MG63 (cell line): ENCODE measurements at places on chromosomes 5 and 9. TPM values are rescaled to one million over a fixed set of nuclear protein-coding genes. Genes with fewer than 3 reads are reported as not detected.

ADCY2 gene
- not detected in 2 replicates for total RNA-seq

IL5 gene
- not detected in 2 replicates for total RNA-seq

CCL28 gene
- 0.12 and 2.1 TPM in 2 replicates for total RNA-seq

- peak; percentile 19 for DNase-seq
Observed at GRCh38 chr5:33649549-33650482, 209.1 kb downstream of the TARS1 start.

GRCh38 chr5:132261881-132262845 lies 4.7 kb downstream of the PDLIM4 start:
- DNase-seq: no peak

DNA sequence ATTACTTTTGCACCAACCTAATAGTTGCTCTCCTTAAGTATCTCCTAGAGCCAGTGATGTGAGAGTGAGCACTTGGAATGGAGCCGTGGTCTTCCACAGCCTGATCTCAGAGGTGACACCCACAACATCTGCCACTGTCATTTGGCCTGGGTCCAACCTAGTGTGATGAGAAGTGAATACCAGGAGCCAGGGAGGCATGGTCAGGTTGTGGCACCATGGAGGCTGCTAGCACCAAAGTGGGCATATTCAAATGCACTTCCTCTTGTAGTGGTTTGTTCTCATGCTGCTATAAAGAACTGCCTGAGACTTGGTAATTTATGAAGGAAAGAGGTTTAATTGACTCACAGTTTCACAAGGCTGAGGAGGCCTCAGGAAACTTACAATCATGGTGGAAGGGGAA lies 22.6 kb upstream of the CEP72 start:
- DNase-seq: no peak

DNA sequence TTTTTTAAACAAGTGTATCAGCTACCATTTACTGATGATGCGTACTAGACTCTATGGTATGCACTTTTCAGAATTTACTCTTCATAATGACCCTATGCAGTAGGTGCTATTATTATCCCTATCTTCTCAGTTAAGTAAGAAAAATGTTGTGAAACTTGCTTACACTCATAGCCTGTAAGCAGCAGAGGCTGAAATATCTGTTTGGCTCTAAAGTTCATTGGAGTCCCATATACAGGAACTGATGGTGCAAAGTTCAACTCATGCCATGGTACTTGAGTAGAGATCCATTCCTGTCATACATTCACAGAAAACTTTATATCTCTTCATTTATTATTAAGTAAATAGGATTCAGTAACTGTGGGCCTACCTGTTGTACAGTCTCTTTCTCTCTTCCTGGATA lies 41.4 kb upstream of the CCDC112 start:
- no peak for DNase-seq

IFNB1 gene
- 0.81 and 4.1 TPM in 2 replicates for total RNA-seq

DNA sequence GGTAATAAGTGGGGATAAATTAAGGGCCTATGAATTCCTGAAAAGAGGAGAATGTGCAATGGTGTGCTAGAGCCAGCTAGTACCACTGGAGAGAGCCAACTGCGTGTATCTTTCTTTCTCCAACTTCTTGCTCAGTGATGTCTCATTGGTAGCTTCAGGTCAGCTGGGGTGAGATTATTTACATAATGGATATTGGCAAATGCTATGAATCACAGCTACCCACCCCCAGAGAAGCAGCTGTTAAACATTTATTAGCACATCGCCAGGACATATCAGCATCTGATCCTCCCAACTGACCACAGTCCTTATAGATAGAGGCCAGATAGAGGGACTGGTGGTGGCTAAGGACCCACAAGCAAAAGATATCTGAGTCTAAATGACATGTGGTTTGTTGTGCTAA lies 421.3 kb downstream of the ACTL7B start:
- no peak for DNase-seq

GRCh38 chr5:132777209-132778069 lies at the start of gene SEPTIN8:
TSS of gene SEPTIN8 (minus strand) at chr5:132777239. CDS start at chr5:132777137, 102 bp downstream.
- peak; percentile 70 for DNase-seq

GRCh38 chr9:133234577-133235322 lies 25.7 kb upstream of the OBP2B start:
- no peak for DNase-seq

IER5L gene
- 15.7 and 21.7 TPM in 2 replicates for total RNA-seq

GRCh38 chr5:38766151-38766550 lies 79.7 kb upstream of the OSMR start:
- DNase-seq: no peak

GRCh38 chr5:90408571-90409317 lies 812 bp downstream of the CETN3 start:
- DNase-seq: peak; percentile 9

HSPB3 gene
- total RNA-seq: 2.3 and 6.5 TPM in 2 replicates

GRCh38 chr9:125633116-125633745 lies 73.8 kb downstream of the MAPKAP1 start:
- DNase-seq: peak; percentile 13

TAS2R1 gene
- total RNA-seq: 0.64 TPM in 1 of 2 replicates, not detected in the other

DNA sequence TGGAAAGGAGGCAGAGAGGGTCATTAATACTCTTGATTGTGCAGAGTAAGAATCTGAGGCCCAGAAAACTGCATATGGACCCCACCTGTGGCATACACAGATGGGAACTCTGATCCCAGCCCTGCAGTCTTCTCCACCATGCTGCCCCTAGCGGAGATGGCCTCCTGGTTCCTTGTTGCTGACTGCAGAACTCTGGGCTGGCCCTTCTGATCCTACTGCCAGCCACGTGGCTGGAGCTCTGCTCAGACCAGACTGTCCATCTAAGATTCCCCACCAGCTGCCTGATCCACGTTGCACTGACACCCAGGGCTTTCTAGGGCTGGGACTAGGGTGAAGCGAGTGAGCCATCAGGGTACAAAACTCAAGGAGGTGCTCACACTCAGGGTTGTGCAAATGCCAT lies 245.7 kb upstream of the NR4A3 start:
- no peak for DNase-seq

DNA sequence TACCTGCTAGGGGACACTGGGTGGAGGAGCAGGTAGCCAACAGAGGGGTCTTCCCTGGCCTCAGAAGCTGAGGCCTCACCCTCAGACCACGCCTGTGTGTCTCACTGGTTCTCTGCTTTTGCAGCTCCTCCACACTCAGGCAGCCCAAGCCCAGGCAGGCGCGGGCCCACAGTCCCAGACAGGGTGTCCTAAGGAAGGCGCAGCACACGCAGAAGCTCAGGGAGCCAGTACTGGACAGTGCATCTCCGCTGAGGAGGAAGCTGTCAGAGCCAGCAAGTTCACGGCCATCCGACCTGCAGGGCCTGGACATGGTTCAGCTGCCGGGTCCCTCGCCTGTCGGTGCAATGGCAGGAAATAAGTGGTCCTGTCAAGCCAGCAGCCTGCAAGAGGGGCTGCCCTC lies 25.3 kb downstream of the CFAP90 start:
- no peak for DNase-seq

DNA sequence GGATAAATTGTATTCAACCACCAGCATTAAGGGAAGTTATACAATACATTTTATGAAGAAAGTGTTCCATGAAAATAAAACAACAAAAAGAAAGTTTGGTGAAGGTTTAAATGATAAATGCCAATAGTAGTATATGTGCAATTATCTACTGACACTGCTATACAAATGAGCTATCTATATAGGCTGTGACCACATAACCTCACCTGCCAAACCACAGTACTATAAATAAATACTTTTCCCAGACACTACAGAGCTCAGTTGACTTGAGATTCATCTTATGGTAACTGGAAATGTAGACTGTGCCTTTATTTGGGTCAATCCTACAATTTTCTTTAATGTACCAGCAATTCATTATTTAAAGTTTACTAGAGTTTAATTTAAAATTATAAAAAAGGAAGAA lies 81.0 kb upstream of the CCDC152 start:
- no peak for DNase-seq

DNA sequence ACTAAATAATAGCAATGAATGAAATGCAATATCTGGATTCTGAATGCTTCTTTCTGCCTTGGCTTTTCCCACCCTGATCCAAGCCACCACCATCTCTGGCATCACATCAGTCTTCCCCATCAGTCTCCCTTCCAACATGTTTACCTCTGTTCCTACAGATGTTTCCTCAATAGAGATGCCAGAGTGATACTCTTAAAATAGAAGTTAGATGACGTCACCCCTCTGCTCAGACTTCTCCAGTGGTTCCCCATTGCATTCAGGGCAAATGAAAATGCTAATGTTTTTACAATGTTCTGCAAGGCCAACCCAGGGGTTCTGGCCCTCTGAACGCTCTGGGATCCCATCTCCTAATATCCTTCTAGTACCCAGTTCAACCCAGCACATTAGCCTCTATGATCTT lies 305.8 kb downstream of the TRIM32 start:
- no peak for DNase-seq

LIX1 gene
- not detected in 2 replicates for total RNA-seq

TOR4A gene
- 2.3 and 2.9 TPM in 2 replicates for total RNA-seq

DNA sequence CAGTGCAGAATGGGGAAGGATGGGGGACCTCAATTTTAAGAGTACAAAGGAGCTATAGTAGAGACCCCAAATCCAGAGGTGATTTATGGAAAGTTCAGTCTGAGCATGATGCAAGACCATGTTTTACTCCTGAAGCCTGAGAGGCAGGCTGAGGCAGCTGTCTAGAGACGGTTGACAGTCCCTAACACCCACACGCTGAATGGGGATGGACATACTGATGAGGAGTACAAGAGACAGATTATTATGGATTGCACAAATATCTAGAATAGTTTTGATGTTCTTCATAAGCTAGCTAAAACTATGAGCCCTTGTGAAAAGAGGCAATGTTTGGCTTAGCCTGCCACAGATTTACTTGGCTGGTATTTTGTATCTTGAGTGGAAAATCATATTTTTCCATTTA lies 64.5 kb downstream of the PRR16 start:
- DNase-seq: no peak

TMEM174 gene
- total RNA-seq: not detected in 2 replicates

DNA sequence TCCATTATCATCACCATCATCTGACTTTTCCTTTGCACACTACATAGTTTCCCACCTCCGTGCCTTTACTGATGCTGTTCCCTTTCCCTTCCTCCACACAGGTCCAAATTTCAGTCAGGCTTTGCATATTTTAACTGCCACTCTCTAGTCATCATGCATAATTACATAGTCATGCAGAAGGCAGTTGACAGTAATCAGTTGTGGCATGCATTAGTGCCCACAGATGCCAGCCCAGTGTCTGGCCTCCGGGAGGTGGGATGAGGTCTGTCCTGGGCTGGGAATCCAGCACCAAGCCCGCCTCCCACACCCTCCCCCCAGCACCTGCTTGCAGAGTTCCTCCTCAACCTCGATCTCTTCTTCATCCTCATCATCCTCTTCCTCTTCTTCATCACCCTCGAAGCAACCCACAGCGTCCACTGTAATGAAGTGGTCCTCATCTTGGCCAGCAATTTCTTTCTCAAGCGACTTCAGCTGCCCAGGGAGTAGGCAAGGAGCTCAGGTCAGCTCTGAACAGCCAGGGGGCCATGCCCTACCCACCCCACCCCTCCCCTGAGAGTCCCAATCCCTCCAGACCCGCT lies 8.8 kb downstream of the BBLN start:
- DNase-seq: no peak

DNA sequence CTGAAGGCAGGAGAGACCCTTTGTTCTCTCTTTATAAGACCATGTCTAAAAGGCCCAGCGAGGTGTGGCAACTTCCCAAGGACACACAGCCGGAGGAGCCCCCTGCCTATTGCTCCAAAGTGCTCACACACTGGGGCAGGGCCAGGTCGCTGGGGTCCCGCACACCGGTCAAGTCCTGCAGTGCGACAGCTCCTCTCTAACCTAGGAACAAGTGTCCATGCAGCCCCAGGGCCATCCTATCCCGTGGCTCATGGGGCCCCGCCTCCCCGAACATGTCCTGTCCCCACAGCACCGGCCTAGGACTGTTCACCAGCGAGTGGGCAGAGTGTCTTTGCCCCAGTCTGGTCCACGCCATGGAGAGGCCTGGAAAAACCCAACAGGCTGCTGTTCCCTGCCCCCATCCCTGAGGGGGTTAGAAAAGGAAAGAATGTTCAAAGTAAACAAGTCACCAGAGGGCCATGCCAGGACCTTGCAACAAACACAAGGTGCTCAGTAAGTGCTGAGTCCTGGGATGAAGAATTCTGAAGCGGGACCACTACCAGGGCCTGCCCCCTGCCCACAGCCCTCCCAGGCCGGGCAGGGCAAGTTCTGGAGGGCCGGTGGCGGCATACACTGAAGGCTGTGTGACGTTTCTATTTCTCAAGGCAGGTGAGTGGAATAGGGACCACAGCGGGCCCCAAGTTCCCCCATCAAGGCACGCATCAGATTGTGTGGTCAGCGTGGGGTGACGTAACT lies 938 bp downstream of the NINJ1 start:
- peak; percentile 44 for DNase-seq

GRCh38 chr5:103890313-103890712 lies 327.7 kb upstream of the NUDT12 start:
- DNase-seq: no peak

GRCh38 chr5:176596069-176596644 lies 13.8 kb downstream of the GPRIN1 start:
- DNase-seq: no peak

HRCT1 gene
- total RNA-seq: 95.0 and 617 TPM in 2 replicates

DNA sequence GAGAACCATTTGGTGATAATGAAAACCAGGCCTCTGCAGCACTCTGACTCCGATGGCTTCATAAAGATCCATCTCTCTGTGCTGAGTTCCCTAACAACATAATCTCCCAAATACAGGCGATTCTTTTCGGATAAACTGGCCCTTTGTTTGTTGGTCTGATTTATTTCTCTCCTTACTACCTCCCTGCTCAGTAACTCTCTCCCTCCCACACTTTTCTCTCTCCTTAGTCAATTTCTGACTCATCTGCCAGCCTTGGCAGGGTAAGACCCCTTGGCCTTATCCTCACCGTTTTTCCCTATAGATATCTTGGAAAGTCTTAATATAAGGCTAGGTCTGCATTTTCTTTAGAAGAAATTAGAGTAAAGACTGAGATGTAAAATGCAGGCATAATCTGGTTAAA lies 128.7 kb downstream of the BRINP1 start:
- peak; percentile 35 for DNase-seq

DNA sequence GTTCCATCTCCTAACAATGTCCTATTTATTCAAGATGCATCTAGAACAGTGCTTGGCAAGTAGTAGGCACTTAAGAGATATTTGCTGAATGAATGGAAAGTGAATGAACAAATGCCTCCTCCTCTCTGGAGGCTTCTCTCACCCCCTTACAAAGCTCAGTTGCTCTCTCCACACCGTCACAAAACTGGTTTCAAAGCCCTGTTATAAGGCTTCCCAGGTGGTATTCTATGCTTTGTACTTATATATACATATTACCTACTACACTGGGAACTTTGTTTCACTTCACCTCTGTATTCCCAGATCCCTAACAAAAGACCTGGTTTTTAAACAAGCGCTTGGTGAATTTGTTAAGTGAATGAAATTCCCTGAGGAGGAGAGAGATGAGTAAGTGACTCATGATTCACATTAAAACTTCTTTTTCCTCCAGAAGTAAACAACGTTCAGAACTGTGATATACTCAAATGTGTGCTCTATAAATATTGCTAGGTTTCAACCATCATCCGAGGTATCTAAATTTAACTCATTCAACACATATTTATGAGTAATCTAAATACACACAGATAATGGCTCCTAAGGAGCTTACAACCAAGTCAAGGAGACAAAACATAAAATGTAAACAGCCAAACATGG lies 36.0 kb downstream of the DENND1A start:
- no peak for DNase-seq

NIPSNAP3A gene
- 37.1 and 39.2 TPM in 2 replicates for total RNA-seq
